Erythroblast (primary cell): ENCODE measurements at places on chromosomes 4 and X.

DNA sequence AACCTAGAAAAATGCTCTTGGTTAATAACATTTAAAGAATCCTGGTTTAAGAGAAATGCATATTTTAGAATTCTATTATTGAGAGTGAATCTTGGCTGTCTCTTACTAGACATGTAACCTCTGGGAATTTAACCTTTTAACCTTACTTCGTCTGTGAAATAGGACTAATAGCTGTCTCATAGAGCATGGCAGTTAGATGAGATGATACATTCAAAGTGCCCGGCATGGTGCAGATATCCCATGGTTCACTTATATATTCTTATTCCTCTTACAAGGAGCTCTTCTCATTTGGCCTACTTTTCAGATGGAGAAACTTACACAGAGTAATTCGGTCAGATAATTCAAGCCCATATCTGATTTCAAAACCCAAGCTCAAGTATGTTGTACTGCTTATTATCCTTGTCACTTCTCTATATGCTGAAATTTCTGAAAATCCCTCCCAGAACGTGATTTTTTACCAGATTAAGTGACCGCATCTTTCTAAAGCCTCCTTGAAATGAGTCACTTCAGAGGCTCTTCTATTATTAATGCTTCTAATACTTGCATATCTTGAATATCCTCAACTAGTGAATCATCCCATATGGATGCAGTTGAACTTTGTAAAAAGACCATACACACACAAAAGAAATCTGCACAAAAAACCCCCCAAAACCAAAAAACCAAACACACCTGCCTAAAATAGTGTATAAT, 4.9 kb downstream of the CDKN2AIP start:
- DNase-seq: no peak

- no peak for DNase-seq
Observed at GRCh38 chr4:4506961-4507360, 34.9 kb downstream of the STX18 start.

GRCh38 chrX:29926056-29926455, 289.3 kb upstream of the MAGEB2 start:
- DNase-seq: no peak

- no peak for DNase-seq
Observed at GRCh38 chr4:66062921-66063320, 392.6 kb upstream of the EPHA5 start.

GRCh38 chr4:43316813-43317212, 424.3 kb downstream of the GRXCR1 start:
- no peak for DNase-seq
